Inflammatory macrophage treated with lipopolysaccharide for 1 hour (primary cell): ENCODE measurements at places on chromosomes 3 and 15.

- no peak for DNase-seq
These were observed 19.5 kb downstream of the SHF start for GRCh38 chr15:45168286-45168685.

GRCh38 chr15:67833710-67834511, 5.9 kb downstream of the RNU6-1 start:
- DNase-seq: no peak

DNA sequence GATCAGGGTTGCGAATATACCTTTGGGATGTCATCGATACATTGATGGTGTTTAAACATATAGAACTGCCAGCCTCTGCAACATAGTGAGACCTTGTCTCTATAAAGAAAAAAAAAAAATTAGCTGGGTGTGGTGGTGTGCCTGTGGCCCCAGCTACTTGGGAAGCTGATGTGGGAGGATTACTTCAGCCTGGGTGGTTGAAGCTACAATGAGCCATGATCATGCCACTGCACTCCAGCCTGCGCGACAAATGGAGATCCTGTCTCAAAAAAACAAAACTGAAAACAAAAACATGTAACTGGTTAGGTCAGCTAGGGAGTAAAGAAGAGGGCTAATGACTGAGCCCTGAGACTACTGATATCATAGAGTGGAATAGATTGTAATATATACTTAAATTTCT, 30.7 kb upstream of the MGA start:
- peak; percentile 69 for DNase-seq

DNA sequence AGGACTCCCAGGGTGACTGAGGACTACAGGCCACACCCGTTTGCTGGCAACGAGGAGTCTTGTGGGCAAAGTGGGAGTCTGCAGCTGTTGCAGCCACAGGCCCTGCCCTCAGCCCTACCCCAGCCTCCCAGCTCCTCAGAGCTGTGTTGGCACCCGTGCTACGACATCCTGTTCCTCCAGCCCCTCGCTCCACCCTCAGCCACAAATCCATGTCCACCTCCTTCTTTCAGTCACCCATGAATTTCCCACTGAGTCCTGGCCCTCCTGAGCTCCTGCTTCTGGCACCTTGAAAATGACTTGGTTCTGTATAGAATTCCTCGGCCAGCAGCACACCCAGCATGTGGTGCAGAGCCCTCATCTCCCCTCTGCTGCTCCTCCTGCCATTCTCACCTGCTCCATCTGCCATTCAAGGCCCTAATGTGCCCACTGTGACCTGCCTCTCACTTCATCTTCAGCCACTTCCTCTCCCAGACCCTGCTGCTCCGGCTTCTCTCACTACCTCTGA, 20.9 kb upstream of the VILL start:
- DNase-seq: no peak

GRCh38 chr15:46580487-46580886, 945.7 kb downstream of the SQOR start:
- DNase-seq: no peak
